NCI-H2081 treated with DMSO at 0.1 percent for 48 hours (cell line): ENCODE measurements at places on chromosomes 11 and 22.

DNA sequence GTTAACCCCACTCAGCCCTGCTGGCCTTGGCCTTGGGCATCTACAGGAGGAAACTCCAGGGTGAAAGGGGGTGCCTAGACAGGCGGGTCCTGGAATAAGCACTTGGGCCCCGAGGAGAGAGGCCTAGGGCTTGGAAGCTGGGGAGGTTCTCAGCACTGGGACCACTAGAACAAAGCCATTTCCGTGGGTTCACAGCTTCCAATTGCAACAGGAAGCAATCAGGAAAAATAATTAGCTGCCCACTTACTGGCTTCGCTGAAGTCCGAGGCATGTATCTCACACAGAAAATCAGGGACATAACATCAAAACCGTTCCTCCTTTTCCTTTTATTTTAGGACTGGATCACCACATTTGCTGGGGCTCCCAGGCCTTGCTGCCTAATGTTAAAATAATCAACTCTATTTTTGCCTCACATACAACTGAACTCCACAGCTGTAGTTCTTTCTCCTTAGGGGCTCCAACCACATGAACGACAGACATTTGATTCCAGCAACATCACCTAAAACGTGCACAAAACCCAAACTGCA lies 161.1 kb upstream of the GRK3 start:
- DNase-seq, result no peak

GRCh38 chr22:48850658-48851287 lies 976.9 kb downstream of the BRD1 start:
- no peak for DNase-seq

DNA sequence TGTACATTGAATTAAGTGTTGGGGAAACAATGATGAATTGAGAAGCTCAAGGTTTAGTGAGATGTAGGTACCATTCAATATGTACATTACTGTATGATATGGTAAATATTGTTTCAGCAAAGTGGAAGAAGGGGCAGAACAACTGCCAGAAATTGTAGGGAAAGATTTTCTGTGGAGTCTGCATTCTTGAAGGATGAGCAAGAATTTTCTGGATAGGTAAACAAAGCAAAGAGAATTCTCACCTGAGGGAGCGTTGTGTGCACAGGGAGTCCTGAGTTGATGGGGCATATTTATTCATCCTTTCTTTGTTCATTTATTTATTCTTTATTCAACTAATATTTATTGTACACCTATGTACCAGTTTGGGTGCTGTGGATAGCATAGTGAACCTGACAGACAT lies 83.2 kb downstream of the TMEM135 start:
- no peak for DNase-seq

GRCh38 chr11:65524014-65524740 lies 706 bp upstream of the SCYL1 start:
- no peak for DNase-seq

- no peak for DNase-seq
These were observed 48.1 kb upstream of the FGF3 start for GRCh38 chr11:69867076-69868005.

- DNase-seq, result no peak
These were observed 16.9 kb upstream of the ALG8 start for GRCh38 chr11:78156127-78156844.

DNA sequence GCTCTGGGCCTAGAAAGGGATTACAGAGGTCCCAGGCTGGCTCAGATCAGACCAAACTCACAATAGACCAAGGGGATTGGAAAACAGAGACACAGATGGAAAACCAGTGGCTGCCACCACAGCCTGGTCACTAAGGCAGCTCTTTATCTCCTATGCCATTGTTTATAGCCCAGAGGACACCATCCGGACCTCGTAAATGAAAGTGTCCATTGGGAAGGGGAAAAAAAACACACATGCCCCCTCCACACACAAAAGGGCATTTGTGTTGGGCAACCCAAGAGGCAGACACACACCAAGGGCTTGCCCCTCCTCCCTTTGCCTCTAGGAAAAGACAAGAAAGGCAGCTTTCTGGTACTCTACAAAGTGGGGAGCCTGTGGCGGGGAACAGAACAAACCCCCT lies 85.9 kb downstream of the GAB2 start:
- DNase-seq, result no peak

- DNase-seq, result no peak
These were observed 40.3 kb downstream of the ALX4 start for GRCh38 chr11:44269369-44270351.

DNA sequence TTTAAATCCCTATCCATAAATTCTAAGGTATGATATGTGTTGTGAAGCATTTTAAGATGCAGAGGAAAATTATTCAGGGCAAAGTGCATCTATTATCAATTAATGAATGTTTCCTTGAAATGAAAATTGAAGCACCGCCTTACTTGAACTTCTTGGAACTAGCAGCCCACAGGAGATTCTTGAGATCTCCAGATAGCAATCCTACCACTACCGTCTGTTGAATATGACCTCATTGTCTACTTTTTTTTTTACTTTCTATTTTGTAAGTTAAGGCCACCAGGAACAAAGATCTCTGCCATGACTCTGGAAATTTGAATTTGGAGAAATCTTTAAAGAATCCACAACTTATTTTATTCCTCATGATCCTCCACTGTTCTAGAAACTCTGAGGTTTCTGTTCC lies 808.7 kb downstream of the KCNA4 start:
- DNase-seq, result no peak

DNA sequence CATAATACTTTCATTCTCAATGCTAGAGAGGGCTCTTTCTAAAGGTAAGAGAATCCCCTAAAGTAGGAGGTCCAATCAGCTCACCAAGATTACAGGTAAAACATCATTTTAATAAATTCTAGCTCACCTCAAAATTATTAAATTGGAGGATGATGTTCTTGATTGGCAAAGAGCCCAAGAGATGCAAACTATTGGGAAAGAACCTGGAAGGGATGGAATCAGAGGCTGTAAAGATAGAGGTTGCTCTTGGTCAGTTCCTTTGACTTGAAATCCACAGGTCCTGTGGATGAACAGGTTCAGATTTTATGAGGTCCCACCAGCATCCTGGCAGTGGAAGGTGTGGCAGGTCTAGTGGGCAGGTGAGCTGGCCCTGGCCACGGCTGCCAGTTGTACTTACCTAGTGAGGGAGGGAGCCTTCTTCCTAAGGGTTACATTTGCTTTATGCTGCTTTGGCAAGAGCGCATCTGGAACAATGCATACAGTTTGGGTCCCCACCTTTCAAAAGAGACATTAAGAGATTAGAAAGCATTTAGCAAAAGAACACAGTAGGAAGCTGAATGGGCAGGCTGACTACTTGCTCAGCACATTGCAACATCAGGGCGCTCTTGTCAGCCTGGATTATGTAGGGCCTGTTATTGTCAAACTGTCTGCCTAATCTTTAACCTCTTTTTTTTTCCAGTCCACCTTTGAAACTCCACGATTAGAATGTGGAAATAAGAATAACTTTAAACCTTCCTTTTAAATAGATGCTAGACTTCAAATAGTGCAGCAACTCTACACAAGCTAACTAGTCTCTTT lies 97.0 kb downstream of the RDX start:
- DNase-seq, result no peak

- DNase-seq, result no peak
These were observed 33.7 kb upstream of the PRR5 start for GRCh38 chr22:44668190-44668885.

DNA sequence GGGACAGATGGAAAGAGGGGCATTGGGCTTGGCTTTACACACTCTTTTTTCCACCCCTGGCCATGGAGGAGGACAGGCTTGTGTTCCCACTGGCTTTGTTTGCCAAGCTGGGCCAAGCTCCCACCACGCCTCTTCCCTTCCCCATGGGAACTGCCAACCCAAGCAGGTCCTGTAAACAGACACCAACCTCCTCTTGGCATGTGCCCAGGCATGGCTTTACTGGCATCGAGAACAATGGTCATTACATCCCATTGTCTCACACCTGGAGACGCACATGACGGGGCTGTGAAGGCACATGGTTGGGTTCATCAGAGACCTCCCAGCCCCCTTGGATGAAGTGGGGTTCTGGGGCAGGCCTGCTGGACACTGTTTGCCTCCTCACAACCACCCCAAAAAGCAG lies 11.7 kb downstream of the SEC14L3 start:
- DNase-seq, result no peak

DNA sequence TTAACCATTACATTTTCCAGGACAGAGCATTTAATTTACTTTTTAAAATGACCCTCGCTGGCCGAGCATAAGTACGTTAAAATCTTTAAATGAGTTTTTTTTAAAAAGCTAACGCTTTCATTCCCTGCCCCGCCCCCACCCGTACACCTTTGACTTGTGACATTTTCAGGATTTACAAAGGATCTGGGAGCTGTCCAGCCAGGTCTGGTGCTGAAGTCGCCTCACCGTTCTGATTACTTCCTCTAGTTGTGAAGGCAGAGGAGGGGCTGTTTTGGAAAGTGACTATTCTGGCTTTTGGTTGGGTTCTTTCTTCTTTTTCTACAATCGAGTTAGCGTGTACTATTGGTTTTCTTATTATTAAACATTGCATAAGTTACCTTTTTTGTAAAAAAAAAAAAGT lies 2.9 kb downstream of the C11orf87 start:
- no peak for DNase-seq

GRCh38 chr22:20508815-20509271 lies 1.4 kb downstream of the MED15 start:
- DNase-seq, result no peak

GRCh38 chr11:76253416-76253815 lies 47.1 kb upstream of the WNT11 start:
- no peak for DNase-seq

DNA sequence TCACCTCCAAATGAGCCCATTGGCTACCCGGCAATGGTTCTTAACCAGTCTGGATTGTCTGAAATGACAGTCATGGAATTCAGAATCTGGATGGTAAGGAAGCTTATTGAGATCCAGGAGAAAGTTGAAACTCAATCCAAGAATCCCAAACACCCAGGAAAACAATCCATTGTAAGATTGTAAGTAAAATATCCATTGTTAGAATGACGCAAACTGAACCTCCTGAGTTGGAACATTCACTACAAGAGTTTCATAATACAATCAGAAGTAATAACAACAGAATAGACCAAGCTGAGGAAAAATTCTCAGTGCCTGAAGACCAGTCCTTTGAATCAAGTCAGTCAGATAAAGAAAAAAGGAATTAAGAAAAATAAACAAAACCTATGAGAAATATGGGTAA lies 22.1 kb downstream of the OR8G5 start:
- DNase-seq, result no peak
